Ascending aorta (tissue), 2 donors: ENCODE measurements at places on chromosomes 2 and 18. TPM values are rescaled to one million over a fixed set of nuclear protein-coding genes. Genes with fewer than 3 reads are reported as not detected.

Gene STPG4
- not detected for total RNA-seq

Gene EVA1A
- total RNA-seq, result not detected

Gene POTEJ
- not detected for total RNA-seq

Gene UGGT1
- total RNA-seq, result 42.0 TPM

Gene DSG4
- total RNA-seq, result not detected
